ENCODE measurements at places on chromosomes 12 and 14.
A peak's percentile ranks its signal among the peaks of the same experiment; 100 is the strongest.

- no peak for DNase-seq
These were observed 86.4 kb upstream of the PIWIL1 start for GRCh38 chr12:130251236-130251780.

GRCh38 chr14:41548666-41549065, 58.0 kb upstream of the LRFN5 start:
- DNase-seq = no peak

DNA sequence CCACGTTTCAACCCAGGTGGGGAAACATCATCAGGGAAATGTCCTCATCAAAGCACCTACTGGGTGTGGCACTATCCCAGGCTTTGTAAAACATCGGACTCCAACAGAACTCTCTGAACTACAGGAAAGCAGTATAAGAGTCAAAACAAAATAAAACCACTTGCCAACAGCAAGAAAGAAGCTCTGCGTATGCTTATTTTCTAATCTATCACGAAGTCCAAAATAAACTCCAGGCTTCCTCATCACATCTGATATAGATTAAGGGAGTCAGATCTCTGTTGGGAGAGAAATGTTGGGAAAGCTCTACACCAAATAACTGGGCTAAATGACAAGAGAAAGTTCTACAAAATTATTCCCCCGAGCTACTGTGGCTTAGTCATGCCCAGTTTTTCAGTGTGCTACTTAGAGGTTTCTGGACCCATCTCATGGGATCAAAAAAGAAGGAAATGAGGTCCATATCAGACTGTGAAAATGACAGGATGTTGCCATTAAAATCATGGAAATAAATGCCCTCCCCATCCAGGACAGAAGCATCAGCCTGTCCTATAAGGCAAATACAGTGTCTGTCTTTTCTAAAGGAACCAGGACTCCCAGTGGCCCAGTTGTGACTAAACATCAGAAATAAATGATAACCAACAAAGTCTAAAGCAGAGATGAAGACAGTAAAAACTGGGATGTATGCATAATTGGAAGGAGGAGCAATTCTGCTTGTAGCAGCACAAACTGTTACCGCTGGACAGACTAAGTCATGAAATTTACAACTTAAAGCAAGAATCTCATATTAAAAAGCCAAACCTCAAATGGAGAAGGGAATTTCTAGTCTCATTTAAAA, 149.5 kb downstream of the STXBP6 start:
- peak; percentile 67 for DNase-seq

- peak; percentile 50 for DNase-seq
These were observed 353.4 kb downstream of the KCNH5 start for GRCh38 chr14:62691647-62692489.

GRCh38 chr12:86931714-86932113, 675.5 kb upstream of the MGAT4C start:
- no peak for DNase-seq

DNA sequence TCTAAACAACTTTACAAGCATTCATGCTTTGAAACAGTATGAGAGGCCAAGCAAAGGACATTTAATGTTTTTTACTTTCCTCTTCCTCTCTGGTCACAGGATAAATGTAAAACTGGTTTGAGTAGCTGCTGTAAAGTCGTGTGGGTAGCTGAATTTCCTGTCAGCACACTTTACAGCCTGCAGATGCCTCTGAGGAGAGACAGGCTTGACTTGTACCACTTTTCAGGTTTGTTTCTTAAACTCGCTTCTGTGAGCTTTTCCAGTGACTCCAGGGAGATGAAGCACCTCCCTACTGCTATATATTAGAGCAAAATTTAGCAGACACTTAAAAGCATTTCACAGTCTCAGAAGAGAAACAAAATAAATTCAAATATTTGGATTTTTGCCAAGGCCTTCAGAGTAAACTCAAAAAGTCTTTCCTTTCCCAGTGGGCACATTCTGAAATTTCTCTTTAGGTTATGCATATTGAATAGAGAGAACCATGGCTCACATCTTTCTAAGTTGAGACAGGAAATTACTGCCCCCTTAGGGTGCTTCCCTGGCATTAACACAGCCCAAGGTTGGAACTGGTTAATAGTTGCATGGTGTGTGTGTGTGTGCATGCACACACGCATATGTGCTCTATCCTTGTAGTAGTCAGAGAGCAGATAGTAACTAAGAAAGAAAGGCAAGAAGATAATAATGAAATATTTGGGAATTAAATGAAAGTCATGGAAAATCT, 557.3 kb upstream of the MIS18BP1 start:
- DNase-seq = no peak

- no peak for DNase-seq
These were observed 3.8 kb downstream of the ASIC1 start for GRCh38 chr12:50061171-50061570.

GRCh38 chr14:102419716-102420115, 57.0 kb downstream of the TECPR2 start:
- no peak for DNase-seq

- peak; percentile 80 for DNase-seq
These were observed 20.5 kb downstream of the TTC7B start for GRCh38 chr14:90795744-90796143.

GRCh38 chr12:106986135-106986534, 811 bp downstream of the MTERF2 start:
- no peak for DNase-seq

- peak; percentile 18 for DNase-seq
These were observed 886 bp upstream of the PRICKLE1 start for GRCh38 chr12:42590330-42590934.

- DNase-seq = peak; percentile 50
These were observed 58.9 kb upstream of the TMTC2 start for GRCh38 chr12:82627799-82628198.

DNA sequence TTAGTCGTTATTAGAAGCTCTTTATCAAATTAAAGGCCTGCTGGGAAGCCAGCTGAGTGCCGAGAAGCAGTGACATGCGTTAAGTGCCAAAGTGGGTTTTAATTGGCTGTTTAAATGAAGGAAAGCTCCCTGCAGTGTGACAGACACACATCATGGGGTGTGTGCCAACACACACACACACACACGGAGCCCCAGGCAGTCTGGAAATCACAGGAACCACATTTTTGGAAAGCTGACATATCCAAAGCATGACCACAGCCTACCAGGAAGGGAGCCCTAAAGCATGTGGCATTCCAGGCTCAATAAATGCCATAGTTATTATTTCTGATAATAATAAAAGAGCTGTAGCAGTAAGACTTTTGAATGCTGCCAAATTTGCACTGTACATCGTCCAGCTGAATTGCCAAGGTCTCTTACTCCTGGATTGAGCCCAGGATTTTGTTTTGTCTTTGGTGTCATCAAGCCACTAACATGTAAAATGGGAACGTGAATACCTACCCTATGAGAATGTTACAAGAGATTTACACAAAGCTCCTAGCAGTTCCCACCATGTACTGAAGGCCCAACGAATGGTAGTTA, 135.1 kb downstream of the TMEM30B start:
- peak; percentile 67 for DNase-seq

GRCh38 chr14:73761618-73762355, 47.6 kb upstream of the PNMA1 start:
- no peak for DNase-seq
